ENCODE measurements at places on chromosomes 2 and 18. TPM values are rescaled to one million over a fixed set of nuclear protein-coding genes. Genes with fewer than 3 reads are reported as not detected.

RASGRP3 gene
- 10.6 TPM for total RNA-seq

KIF1A gene
- total RNA-seq: 3.9 TPM

LHCGR gene
- total RNA-seq: 4.6 TPM

CCBE1 gene
- 1.6 TPM for total RNA-seq

RIT2 gene
- not detected for total RNA-seq

CAPN14 gene
- 0.42 TPM for total RNA-seq

CABYR gene
- 3.3 TPM for total RNA-seq

PLGLB2 gene
- total RNA-seq: 0.45 TPM

SLC40A1 gene
- 41.3 TPM for total RNA-seq

SPC25 gene
- total RNA-seq: not detected

CCDC121 gene
- total RNA-seq: 2.7 TPM

DLX1 gene
- 0.23 TPM for total RNA-seq

LRRC30 gene
- total RNA-seq: not detected

EFHD1 gene
- total RNA-seq: 13.3 TPM

MARCO gene
- total RNA-seq: 8.7 TPM

SP5 gene
- total RNA-seq: 0.63 TPM

VWC2L gene
- total RNA-seq: not detected

PMS1 gene
- 12.0 TPM for total RNA-seq

CYRIA gene
- total RNA-seq: 10.8 TPM

ITGA4 gene
- 4.6 TPM for total RNA-seq

FAM228A gene
- total RNA-seq: 2.5 TPM

NGEF gene
- total RNA-seq: 0.98 TPM

TPGS2 gene
- total RNA-seq: 117 TPM

CFC1 gene
- total RNA-seq: not detected

PSD4 gene
- total RNA-seq: 4.6 TPM

LBH gene
- total RNA-seq: 340 TPM

UGT1A10 gene
- total RNA-seq: not detected

CTDP1 gene
- 28.5 TPM for total RNA-seq

LAPTM4A gene
- total RNA-seq: 196 TPM

RNU2-63P gene
- not detected for total RNA-seq

MROH2A gene
- total RNA-seq: not detected

ZNF516 gene
- 31.6 TPM for total RNA-seq

IL1B gene
- not detected for total RNA-seq

KCNK3 gene
- total RNA-seq: 13.0 TPM

UNC80 gene
- 0.17 TPM for total RNA-seq

RAX gene
- not detected for total RNA-seq

SAG gene
- not detected for total RNA-seq

GKN1 gene
- not detected for total RNA-seq

MYO3B gene
- total RNA-seq: not detected

ZSWIM2 gene
- not detected for total RNA-seq

ACVR1C gene
- total RNA-seq: 0.06 TPM

DOK6 gene
- total RNA-seq: 1.4 TPM

EVX2 gene
- total RNA-seq: not detected

RSAD2 gene
- total RNA-seq: 3.7 TPM

MYO5B gene
- total RNA-seq: 13.9 TPM

PUS10 gene
- total RNA-seq: 2.5 TPM

DSEL gene
- 8.6 TPM for total RNA-seq

UGT1A5 gene
- not detected for total RNA-seq

DYNAP gene
- total RNA-seq: not detected

PCARE gene
- total RNA-seq: not detected

HOXD3 gene
- total RNA-seq: 1.7 TPM

IL36A gene
- total RNA-seq: not detected

ARL5A gene
- 82.2 TPM for total RNA-seq

RELCH gene
- 17.9 TPM for total RNA-seq

Data from esophagus muscularis mucosa (tissue), 4 donors.